ENCODE measurements at places on chromosomes 1 and 21.

GRCh38 chr1:106964495-106964894 lies 92.0 kb upstream of the PRMT6 start:
- no peak for DNase-seq

DNA sequence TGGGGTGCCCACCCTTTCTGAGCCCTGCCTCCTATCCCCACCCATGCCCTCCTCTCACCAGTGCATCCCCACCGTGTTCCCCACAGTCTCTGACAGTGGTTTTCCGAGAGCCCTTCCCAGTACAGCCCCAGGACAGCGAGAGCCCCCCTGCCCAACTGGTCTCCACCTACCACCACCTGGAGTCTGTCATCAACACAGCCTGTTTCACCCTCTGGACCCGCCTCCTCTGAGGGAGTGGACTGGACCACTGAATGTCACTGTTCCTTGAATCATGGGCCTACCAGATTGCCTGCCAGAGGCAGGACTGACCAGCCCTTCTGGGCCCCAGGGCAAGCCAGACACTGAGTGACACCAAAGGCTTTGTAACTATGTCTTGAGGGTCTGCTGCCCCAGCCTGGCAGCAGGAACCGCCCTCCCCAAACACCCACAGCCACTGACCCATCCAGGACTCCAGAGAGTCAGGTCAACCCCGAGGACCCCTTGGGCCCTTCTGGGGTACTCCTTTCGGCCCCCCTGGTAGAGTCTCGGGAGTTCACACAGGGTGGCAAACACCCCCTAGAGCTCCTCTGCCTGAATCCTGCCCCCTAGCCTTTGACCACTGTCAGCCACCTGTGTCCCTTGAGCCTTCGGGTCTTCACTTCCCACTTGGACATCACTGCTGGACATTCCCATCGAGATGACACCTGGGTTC lies 3.3 kb downstream of the HYI start:
- no peak for DNase-seq

DNA sequence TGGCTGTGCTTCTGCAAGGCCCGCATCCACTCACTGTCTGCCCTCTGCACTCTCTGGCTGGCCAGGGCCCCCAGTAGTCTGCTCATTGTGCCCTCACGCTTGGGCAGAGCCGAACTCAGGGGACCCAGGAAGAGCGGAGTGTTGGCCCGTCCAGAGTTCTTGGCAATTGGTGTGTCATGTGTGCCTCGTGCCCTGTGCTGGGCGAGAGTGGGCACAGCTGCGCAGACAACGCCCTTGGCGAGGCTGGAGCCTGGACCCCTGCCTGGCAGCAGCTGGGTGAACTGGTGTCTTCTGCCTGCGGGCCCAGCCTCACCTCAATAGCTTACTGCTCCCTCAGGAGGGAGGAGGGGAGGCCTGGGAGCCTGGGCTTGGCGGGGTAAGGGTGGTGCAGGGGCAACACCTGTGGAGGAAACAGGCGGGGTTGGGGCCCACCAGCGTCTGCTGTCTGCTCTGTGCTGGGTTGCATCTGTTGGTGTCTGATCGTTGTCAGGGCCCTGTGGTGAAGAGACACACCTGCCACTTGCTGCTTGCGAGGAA lies 2.1 kb downstream of the GUK1 start:
- peak; percentile 62 for DNase-seq

DNA sequence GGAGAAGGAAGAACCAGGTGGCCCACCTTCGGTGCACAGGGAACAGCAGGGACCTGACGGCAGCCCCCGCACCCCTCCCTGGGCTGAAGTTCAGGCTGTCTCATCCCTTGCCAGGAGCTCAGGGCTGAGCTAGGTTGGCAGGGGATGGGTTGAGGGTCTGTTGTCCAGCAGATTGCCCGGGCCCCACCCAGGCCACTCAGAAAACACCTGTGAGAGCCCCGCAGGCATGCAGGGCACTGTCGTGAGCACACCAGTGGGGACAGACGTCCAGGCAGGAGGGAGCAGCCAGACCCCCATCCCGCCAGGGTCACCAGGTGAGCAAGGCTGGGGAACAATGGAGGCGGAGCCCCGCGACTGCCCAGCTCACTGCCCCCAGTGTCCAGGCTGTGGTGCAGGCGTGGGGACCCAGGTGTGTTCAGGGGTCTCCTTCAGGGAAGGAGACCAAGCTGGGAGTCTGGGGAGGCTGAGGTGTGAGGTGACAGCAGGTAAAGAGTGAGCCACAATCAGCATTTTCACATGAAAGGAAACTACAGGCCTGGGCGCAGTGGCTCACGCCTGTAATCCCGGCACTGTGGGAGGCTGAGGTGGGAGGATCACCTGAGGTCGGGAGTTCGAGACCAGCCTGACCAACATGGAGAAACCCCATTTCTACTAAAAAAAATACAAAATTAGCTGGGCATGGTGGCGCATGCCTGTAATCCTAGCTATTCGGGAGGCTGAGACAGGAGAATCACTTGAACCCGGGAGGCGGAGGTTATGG lies 9.4 kb upstream of the SAMD11 start:
- peak; percentile 57 for DNase-seq

DNA sequence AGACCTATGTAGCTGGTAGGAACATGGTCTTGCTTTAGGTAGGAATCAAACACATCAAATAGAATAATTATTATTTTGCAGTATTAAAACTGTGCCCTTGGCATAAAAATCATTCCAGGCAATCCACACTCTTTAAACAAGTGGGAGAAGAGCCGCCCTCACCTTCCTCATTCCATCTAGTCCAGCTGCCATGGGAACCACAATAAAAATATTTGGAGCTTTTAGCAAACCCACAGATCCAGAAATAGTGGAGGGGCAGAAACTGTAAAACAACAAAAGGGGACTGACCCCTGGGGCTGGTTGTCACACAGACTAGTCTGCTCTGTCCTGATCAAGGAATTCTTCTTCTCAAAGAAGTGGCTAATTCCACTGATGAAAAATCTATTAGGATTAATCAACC lies 61.6 kb downstream of the PTPRC start:
- DNase-seq = no peak

GRCh38 chr21:28391938-28392849 lies 600.5 kb downstream of the LTN1 start:
- DNase-seq = no peak

All from activated effector memory CD4-positive, alpha-beta T cell treated with anti-CD3 and anti-CD28 coated beads, Interleukin-2, amount 50 U/mL, for 16 hours (primary cell).